Stimulated activated memory B cell treated with anti-CD40 and anti-IgM and Interleukin-4, amounts not matched to agents 10 μg/mL and 1 μg/mL and 100 μg/mL, for 72 hours (primary cell): ENCODE measurements at places on chromosomes 11 and 22.
A peak's percentile ranks its signal among the peaks of the same experiment; 100 is the strongest.

DNA sequence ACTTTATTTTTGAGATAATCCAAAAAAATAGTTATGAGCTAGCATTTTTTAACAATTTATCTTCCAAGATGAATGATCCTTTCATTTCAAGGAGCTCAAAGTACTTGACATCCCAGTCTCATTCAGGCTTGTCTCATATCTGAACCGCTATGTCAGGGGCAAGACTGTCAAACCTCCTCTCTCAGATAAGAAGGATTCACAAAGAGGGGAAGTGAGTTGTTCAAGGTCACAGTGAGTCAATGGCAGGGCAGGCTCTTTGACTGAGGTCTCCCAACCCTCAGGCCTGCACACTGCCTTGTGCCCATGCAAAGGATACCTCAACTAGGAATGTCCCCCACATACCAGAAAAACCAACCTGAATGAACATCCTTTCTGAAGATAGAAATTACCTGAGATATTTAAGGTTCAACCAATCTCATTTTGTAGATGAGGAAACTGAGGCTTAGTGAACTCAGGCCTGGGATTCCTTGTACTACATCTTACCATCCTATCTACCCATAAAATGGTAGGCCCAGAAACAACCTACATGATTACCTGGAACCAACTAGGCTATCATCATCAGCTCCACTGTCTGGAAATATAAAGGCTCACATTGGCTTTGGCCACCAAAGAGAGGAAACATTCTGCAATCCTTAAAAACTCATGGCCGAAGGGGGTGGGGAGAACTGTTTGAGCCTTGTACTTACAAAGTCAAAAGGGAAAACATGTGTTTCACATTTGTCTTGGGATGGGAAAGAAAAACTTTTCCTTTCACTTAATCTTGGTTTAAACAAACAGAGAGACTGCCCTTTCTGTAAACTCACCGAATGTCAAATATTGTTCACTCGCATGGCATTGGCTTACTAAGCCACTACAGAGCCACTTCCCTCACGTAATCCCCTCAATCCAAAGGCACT lies 51.1 kb downstream of the LIF start:
- H3K4me1 ChIP-seq = peaks cover 56% of the 10 kb centered on the region
- no peaks in the 10 kb centered on the region for H3K27me3 ChIP-seq
- ATAC-seq = no peak
- H3K4me3 ChIP-seq = no peak overlapping the region
- H3K36me3 ChIP-seq = no peaks in the 10 kb centered on the region
- peak overlapping the region; percentile 32 for H3K27ac ChIP-seq

GRCh38 chr11:69721745-69722144 lies 17.9 kb upstream of the FGF19 start:
- ATAC-seq = no peak
- no peak overlapping the region for H3K27ac ChIP-seq
- peaks cover 88% of the 10 kb centered on the region for H3K27me3 ChIP-seq
- H3K4me1 ChIP-seq = peaks cover 21% of the 10 kb centered on the region
- no peak overlapping the region for H3K4me3 ChIP-seq

DNA sequence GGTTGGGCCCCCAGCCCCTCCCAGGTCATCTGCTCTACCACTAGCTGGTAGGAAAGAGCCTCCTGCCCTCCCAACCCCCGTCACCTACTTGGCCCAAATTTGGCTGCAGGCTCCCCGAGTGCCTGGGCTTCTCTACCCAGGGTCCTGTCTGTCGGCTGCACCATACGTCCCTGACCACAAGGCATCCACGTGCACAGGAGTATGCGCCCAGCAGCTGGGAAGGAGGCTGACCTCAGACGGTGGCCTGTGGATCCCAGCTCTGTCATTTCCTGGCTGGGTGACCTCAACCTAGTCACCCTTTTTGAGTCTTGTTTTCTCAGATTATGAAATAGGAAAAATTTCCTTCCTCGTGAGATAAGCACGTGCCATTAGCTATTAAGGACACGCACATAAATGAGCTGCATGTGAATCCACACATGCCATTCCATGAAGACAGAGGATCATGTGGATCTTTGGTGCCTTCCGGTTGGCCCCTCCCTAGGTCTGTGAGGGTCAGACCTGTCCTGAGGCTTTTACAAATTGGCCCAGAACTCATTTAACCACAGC lies 13.7 kb downstream of the CYB561A3 start:
- no peak overlapping the region for H3K4me3 ChIP-seq
- H3K36me3 ChIP-seq = peaks cover 52% of the 10 kb centered on the region
- ATAC-seq = no peak
- no peaks in the 10 kb centered on the region for H3K27me3 ChIP-seq
- H3K4me1 ChIP-seq = peaks cover 43% of the 10 kb centered on the region
- peak overlapping the region; percentile 73 for H3K27ac ChIP-seq

GRCh38 chr11:112400476-112401014 lies 139.9 kb upstream of the PLET1 start:
- H3K4me1 ChIP-seq = no peaks in the 10 kb centered on the region
- no peak for ATAC-seq
- no peaks in the 10 kb centered on the region for H3K36me3 ChIP-seq
- H3K27me3 ChIP-seq = no peaks in the 10 kb centered on the region
- no peak overlapping the region for H3K4me3 ChIP-seq

GRCh38 chr11:62497132-62497801 lies 49.3 kb downstream of the AHNAK start:
- H3K4me1 ChIP-seq = no peaks in the 10 kb centered on the region
- no peak overlapping the region for H3K27ac ChIP-seq
- no peak overlapping the region for H3K4me3 ChIP-seq
- H3K36me3 ChIP-seq = no peaks in the 10 kb centered on the region

GRCh38 chr11:124920356-124920755 lies 1.3 kb downstream of the HEPN1 start:
- H3K27ac ChIP-seq = no peak overlapping the region
- H3K36me3 ChIP-seq = no peaks in the 10 kb centered on the region
- H3K27me3 ChIP-seq = peaks cover 62% of the 10 kb centered on the region
- no peak for ATAC-seq
